ENCODE measurements at places on chromosomes 4 and X.

- no peak for DNase-seq
Measured at GRCh38 chr4:122576261-122577188, 44.3 kb downstream of the IL21 start.

GRCh38 chr4:121190389-121190788 is 26.3 kb upstream of the TNIP3 start:
- DNase-seq = no peak

GRCh38 chrX:45184211-45184610 is 16.5 kb downstream of the DIPK2B start:
- DNase-seq = no peak

- no peak for DNase-seq
Measured at GRCh38 chr4:158856852-158857251, 88.0 kb downstream of the FNIP2 start.

GRCh38 chrX:17547658-17548057 is 172.7 kb downstream of the NHS start:
- no peak for DNase-seq

DNA sequence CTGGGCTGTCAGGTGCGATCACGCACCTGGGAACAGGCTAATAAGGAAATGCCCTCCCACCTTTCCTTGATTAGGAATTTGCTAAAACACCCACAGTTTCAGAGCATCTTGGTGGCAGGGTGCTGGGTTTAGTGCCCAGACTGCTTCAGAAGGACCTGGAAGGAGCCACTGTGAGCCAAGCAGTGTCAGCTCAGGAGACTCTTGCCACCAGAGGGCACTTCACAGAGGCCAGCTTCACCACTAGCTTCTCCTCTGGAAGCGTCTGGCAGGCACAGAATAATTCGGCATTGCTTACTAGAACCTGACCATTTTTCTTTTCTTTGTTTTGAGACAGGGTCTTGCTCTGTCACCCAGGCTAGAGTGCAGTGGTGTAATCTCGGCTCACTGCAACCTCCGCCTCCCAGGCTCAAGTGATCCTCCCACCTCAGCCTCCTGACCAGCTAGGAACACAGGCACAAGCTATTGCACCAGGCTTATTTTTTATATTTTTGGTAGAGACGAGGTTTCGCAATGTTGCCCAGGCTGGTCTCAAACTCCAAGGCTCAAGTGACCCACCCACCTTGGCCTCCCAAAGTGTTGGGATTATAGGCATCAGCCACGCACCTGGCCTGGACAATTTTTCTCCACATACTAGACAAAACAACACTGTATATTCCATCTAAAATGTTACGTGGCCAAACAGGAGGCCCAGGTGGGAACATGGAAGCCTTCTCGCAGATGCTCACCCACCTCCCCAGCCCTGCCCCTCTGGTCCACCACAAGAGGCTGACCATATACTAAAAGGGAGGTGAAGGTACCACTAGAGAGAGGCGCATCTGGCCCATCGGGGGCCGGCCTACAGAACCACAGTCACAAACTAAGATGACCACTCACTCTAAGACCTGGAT is 14.1 kb downstream of the NOP14 start:
- DNase-seq = no peak

GRCh38 chrX:39528161-39528916 is 569.4 kb downstream of the BCOR start:
- DNase-seq = no peak

DNA sequence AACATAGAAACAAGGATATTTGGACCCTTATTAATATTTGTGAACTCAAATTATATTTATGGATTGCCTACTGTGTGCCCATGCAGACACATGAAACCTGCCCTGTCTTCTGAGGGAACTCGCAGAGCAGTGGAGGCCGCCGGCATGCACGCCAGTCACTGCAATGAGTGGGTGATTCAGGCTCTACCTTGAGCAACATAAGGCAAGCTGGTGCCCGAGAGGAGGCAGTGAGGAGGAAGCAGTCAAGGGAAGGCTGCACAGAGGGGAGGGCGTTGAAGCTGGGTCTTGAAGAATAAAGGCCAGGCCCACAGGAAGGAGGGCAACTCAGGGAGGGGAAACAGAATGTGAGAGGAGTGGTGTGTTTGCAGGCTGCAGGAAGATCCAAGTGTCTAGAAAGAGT is 52.8 kb downstream of the PPEF2 start:
- DNase-seq = no peak

GRCh38 chr4:103429283-103429682 is 231.1 kb upstream of the CENPE start:
- no peak for DNase-seq

DNA sequence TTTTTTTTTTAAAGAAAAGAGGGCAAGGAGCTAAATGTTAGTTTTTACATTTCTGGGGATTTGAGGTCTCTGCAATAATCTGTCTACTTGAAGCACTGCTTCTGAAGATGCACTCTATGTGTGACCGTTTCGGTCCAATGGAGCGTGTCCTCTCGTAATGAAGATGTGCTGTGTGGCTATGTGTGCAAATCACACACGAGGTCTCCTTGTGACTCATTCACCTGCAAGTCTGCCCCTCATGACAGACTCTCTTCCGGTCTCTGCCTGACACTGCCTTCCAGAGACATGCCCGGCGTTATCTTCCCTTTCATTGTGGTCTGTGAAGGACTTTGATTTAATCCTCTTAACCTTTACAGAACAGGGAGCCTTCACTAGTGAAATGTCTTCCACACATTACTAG is 84.3 kb downstream of the TRAM1L1 start:
- no peak for DNase-seq

DNA sequence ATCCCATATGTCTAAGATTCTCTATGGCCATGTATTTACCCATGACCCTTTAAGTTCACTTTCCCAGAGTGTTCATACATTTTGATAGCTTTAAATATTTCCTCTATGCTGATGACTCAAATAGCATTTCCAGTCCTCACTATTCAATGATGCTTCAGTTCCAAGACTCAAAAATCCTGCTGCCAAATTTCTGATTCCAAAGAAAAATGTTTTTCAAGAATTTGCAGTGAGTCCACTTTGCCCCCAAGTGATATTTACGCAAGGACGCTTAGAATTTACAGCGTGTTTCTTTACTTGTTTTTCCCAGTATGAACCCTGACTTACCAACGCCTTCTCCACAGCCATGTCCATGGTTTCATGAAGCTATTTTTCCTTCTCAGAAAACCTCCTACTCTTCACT is 127.9 kb upstream of the PCDH18 start:
- no peak for DNase-seq

GRCh38 chr4:133148690-133149363 is at the start of gene PCDH10:
Gene PCDH10, plus strand, starts transcription at chr4:133149294. Its CDS starts 847 bp downstream, at chr4:133150141.
- DNase-seq = no peak

- no peak for DNase-seq
Measured at GRCh38 chr4:102819588-102820365, 7.6 kb downstream of the UBE2D3 start.

DNA sequence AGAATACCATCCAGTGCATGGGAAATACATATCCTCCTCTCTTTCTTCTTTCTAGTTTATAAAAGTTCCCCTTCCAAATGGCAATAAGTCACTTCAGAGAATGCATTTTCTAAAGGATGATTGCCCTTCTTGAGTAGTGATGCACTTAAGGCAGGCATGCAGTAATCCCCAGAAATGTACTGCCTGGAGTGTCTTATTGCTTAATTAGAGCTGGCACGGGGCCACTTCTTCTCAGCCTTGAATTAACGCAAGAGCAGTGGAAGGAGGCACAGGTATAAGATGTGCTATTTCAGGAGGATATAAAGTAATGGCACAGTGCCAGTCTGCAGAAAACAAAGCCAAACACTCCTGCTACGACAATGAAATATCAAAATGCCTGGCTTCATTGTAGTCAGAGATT is 371.4 kb upstream of the FAM241A start:
- DNase-seq = no peak

GRCh38 chr4:174702979-174703478 is 126.0 kb downstream of the GLRA3 start:
- no peak for DNase-seq

- peak; percentile 7 for DNase-seq
Measured at GRCh38 chrX:119516157-119516702, 48.0 kb downstream of the SLC25A5 start.

DNA sequence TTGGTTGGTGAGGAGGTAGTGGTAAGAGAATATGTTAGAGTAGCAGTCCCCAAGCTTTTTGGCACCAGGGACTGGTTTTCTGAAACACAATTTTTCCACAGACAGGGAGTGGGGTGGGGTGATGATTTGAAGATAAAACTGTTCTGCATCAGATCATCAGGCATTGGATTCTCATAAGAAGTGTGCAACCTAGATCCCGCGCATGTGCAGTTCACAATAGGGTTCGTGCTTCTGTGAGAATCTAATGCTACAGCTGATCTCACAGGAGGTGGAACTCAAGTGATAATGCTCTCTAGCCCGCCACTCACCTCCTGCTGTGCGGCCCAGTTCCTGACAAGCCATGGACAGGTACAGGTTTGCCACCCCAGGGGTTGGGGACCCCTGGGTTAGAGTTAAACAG is 423.3 kb downstream of the GPAT3 start:
- DNase-seq = no peak

GRCh38 chr4:138236037-138236436 is 6.1 kb downstream of the SLC7A11 start:
- DNase-seq = no peak

DNA sequence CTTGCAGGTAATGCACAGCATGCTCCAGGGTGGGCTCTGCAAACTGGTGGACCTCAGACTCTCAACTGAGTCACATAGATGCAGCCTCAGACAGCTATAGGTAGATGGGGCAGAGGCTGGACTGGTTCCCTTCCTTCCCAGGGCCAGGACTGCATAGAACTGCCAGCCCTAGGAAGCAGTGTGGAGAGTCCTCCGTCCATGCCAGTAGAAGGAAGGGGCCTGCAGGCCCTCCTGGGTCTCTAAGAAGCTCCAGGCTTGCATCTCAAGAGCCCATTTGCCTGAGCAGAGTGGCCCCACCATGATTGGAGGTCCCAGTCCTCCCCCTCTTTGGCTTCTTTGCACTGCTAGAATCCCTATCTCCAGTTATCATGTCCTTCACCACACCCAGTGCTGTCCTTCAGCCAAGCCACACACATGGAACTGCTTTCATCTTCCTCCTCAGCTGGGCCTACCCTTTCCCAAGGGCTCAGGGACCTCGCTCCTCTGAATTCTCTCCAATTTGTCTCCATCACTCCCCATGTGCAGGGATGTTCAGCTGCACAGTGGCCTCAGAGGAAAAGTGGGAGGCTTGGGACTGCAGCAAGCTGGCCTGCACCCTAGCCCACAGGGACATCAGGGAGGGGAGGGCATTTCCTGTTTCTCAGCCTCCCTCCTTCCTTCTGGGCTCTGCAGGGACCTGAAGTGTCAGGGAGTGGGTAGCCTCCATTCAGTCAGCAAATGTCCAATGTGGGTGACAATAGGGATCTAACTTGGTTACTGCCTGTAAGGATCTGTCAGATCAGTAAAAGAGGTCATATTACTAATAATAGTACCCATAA is 146.0 kb downstream of the PJA1 start:
- no peak for DNase-seq

- no peak for DNase-seq
Measured at GRCh38 chrX:122076241-122076640, 1028.8 kb downstream of the GLUD2 start.

- peak; percentile 10 for DNase-seq
Measured at GRCh38 chrX:47218920-47219815, 687 bp downstream of the CDK16 start.

DNA sequence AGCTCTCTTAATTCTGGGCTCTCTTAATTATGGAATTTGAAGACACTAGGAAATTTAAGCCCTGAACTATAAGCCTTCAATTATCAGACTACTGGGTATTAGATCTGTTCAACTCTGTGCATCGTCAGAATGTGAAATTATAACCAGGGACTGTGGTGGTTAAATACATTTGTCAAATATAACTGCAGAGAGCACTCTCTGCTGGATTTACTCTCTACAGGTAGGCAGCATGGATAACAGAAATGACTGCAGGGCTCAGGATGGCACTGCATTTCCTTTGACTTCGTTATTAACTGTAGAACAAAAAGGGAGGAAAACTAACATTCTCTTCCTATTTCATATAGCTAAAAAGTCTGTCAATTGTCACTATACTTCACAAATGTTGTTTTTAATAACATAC is 310.1 kb upstream of the RASGEF1B start:
- no peak for DNase-seq

- DNase-seq = no peak
Measured at GRCh38 chr4:77819404-77819842, 255 bp upstream of the CNOT6L start.

GRCh38 chr4:73620115-73620792 is at the start of gene RASSF6:
Gene RASSF6, minus strand, starts transcription at chr4:73620436. Its CDS starts 8,641 bp downstream, at chr4:73611795.
- DNase-seq = no peak

DNA sequence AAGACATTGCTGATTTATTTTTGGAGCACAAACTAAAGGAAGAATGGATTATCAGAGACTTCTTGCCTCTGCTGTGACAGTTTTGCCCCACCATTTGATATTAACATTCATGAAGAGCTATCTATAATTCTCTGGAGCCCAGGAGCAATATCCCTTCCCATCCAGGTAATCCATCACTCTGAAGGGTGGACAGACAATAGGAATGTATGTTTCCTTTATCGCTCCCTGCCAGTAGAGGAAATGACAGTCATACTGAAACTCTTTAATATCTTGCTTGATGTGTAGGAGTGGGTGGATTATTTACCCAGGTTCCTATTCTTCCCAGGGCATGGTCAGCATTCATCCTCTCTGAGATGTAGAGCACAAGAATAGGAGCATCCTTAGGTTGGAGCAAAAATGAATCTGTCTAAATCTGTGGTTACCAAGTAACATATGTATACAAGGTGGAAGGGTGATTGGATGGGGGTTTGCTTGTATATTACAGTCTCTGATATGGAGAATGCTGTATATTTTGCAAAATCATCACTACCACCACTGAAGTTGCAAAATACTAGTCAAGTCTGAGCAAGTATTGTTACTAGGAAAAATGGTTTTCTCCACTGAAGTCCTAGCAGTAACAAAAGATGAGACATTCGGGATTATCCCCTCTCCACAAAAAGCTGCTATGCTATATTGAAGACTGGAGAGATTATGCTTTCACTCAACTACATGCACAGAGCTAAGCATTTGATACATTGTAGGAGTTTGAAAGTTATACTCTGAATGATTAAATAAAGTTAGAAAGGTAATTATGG is 151.6 kb downstream of the CBLL2 start:
- no peak for DNase-seq

- no peak for DNase-seq
Measured at GRCh38 chr4:39933671-39934590, 43.8 kb downstream of the PDS5A start.

- no peak for DNase-seq
Measured at GRCh38 chrX:50168241-50168687, 32.5 kb downstream of the AKAP4 start.

DNA sequence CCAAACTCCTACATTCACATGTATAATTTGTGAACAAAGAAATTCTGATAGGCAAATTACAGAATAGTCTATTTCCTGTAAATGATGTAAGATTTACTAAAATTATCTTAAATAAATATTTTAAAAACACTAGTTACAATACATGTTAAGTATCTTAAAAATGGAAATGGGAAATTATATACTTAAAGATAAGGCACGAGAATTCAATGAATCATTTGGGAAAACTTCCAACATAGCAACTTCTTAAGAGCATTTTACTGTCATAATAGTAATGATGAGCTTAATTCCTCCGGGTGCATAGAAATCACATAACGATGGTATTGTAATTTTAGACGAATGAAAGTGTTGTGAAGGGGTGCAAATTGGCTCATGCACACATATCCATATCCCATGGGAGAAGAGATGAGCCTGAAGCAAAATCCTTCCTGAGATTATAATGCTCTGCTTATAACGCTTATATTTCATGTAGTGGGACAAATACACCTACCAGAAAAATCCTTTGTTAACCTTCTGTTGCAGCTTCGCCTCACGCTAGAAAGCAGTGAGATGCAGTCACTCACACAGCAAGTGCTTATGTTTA is 873.5 kb downstream of the PDHA2 start:
- DNase-seq = no peak

- DNase-seq = no peak
Measured at GRCh38 chr4:52110171-52110570, 59.1 kb downstream of the SPATA18 start.

All from stimulated activated CD8-positive, alpha-beta memory T cell treated with anti-CD3 and anti-CD28 coated beads, Interleukin-7, amount 100 ng/mL, for 1 hour (primary cell).